ENCODE measurements at places on chromosomes 11 and 22.

DNA sequence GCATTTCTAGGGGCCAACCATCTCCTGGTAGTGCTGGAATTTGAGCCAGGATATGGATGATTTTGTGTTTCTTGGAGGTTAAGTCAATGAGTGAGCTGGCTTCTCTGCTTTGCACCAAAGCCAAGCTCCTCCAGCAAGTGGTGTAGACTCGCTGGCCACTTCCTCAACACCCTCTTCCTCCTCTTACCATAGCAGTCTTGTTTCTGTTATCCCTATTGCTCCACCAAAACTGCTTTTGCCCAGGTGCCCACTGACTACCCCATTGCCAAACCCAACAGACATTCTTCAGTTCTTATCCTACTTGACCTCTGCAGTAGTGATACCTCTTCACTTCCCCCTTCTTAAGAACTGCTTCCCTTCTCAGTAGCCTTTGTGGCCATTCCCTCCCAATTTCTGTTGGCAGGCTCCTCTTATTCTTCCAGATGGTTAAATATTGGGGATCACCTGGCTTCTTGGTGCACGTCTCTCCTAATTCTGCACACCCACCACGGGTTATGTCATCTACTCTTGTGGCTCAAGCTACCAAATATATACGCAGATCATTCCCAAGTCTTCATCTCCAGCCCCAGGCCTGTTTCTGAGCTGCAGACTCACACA is 7.0 kb upstream of the PRG2 start:
- DNase-seq, result no peak

- DNase-seq, result no peak
Observed at GRCh38 chr22:29861672-29862297, 21.2 kb upstream of the MTMR3 start.

DNA sequence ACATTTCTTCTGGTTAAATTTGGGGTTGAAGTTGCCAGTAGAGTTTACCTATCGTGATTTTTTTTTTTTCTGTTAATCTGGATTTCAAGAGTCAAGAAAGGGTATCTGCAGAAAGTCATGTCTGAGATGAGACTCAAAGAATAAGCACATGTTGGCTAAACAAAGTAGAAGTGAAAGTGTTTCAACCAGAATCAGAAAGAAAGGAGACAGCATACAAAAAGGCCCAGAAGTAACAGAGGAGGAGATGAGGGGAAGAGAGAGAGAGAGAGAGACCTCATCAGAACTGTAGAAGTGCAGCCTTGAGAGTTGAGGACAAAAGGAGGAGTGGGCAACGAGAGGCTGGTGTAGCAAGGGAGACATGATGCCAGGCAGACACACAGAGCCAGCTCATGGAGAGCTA is 54.9 kb downstream of the SVIP start:
- DNase-seq, result no peak

DNA sequence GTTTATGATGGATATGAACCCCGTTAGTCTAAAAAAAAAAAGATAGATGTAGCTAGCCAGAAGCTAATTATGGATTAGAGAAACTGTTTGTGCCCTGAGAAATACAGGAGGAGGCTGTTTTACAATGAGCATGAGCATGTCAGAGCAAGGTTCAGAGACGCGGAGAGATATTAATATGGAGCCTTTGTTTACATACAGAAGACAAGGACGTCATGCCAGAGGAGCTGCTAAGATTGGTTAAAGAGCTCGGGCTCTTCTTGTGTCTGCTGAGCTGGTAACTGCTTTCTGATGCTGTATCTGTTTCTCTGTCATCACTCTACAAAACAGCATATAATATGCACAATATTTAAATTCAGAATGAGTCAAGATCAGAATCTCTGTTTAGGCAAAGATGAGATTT is 24.9 kb upstream of the CCDC89 start:
- no peak for DNase-seq

DNA sequence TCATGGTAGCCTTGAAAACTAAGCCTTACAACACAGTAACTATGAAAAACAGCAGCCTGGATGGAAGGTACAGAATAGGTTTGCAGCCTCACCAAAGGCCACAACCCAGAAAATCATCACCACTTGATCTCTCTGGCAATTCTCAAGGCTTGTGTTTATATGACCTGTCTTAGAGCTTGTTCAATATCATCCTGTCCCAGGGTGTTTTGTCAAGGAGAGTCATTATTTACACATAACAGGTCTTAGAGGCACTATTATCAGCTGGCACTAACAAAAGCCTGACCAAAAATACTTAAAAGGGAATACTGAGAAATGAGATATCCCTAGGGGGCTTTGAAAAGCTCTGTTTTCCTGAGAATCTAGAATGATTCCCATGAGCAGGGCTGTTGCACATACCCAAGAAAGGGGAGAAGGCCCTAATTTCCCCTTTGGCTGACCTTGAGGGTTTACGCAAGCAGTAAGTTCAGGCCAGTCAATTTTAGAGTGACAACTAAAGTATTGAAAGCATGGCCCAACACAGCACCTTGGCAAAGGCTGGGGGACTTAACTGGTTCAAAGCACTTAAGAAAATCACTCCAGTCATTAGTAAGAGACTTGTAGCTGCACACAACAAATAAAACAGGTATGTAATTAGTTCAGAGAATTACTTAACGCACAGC is 7.9 kb downstream of the SC5D start:
- no peak for DNase-seq

DNA sequence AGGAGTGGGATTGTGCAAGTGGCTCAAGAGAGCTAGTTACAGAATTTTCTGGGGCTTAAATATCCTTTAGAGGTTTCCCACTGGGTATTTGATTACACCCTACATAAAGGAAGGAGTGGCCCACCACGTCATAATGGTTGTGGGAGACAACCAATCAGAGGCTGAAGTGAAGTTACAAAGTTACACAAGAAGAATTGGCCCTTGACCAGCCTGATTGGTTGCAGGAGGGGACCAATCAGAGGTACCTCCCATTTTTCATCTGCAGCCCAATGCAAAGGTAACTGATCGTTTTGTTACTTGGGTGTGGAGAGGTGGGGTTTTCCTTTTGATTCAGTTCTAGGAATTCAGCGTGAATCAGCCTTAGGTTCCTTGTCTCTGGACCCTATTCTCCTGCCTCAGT is 430.5 kb upstream of the FAT3 start:
- no peak for DNase-seq

DNA sequence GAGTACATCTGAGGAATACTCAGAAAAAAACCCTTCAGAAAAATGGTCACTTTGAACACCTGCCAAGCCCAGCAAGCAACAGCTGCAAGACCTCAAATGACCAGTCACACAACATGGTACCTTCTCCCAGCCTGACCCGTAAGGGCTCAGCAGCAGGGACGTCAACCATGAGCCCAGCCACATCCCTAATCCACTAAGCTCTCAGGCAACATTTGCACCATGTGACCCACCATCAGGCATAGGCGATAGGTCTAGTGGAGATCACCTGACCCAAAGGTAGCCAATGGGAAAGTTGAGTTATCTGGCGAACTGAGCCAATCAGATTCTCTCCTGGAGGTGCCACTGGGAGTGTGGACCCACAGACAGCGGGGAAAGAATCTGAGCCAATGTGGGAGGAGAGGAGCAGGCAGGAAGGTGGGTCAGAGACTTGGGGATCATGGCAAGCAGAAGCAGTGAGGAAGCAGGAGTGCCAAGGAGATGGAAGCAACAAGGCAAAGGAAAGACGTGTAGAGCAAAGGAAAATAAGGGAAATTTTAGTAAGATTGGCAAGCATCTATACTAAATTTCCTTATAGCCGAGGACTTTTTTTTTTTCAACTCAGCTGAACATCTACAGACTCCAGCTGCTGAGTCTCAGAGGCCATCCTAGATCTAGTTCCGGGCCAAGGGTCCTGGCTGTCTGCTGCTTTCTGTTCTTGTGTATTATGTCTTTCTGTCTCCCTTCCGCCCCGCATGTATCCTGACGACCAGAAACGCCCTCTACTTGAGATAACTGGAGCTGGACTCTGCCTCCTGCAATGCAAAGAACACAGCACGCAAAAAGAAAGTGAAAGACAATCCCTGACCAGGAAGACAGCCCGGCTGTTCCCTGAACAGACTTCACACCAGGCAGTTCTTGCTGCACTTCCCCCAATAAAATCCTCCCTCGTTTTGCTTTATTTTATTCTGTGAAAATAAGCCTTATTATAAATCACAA is 11.0 kb upstream of the PLAAT2 start:
- DNase-seq, result no peak

GRCh38 chr11:113034576-113034975 is 73.4 kb downstream of the NCAM1 start:
- no peak for DNase-seq

DNA sequence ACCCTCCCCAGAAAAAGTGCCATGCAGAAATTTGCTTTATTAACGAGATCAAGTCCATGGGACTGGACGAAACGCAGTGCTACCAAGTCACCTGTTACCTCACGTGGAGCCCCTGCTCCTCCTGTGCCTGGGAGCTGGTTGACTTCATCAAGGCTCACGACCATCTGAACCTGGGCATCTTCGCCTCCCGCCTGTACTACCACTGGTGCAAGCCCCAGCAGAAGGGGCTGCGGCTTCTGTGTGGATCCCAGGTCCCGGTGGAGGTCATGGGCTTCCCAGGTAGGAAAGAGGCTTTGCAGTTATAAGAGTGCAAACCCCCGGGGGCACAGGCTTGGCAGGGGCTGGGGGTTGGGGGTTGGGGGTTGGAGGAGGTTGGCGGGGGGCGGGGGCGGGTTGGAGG is 4.2 kb downstream of the APOBEC3H start:
- no peak for DNase-seq

- DNase-seq, result no peak
Observed at GRCh38 chr11:35605706-35606105, 12.6 kb upstream of the FJX1 start.

- DNase-seq, result no peak
Observed at GRCh38 chr11:44188643-44189042, 93.2 kb downstream of the EXT2 start.

DNA sequence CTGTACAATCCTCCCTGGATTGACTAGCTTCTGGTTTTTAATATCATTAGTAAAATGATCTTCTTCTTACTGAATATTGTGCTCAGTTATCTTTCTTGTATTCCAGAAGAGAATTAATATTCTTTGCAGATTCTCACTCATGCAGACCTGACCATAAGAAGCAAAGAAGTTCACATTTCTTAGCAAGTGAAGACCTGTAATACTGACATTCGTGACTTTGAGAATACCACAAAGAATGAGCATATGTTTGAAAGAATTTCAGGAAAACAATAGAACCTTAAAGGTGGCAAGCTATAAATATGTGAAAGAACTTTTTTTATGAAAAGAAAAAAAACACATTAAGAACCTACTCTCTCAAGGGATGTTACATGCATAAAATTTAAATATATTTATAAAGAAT is 371.6 kb downstream of the JRKL start:
- no peak for DNase-seq

DNA sequence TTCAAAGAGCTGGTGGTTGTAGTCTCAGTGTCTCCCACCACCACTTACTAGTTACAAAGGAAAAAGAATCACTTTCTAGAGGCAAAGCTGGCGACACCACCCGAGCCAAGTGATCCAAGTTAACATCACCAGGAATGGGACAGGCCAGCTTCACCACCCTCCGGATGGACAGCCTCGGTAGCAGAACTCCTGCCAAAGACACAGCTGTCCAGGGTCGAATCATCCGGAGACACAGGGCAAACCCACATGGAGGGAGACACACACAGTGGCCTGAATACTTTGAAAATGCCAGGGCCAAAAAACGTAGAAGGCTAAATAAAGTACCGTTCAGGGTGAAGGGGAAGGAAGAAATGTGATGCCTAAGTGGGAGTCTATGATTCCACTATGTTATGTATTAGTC is 33.1 kb downstream of the KCNQ1 start:
- no peak for DNase-seq

DNA sequence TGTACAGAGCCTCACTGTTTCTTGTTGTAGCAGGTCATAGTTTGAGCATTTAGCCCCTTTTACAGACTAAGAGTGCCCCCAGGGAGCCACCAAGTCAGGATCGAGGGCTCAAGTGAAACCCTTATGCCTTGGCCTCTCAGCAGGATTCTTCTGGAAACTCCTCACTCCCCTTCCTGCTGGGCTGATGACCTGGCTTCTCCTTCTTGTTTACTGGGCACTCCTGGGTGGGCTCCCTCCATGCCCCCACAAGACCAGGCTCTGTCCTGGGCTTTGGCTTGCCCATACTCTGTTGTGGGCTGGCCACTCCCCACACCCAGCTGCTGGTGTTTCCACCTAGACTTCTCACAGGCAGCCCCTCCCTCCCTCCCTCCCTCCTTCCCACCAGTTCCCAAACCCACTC is 69.6 kb downstream of the MED15 start:
- DNase-seq, result no peak

- no peak for DNase-seq
Observed at GRCh38 chr11:128509621-128510389, 77.6 kb downstream of the ETS1 start.

DNA sequence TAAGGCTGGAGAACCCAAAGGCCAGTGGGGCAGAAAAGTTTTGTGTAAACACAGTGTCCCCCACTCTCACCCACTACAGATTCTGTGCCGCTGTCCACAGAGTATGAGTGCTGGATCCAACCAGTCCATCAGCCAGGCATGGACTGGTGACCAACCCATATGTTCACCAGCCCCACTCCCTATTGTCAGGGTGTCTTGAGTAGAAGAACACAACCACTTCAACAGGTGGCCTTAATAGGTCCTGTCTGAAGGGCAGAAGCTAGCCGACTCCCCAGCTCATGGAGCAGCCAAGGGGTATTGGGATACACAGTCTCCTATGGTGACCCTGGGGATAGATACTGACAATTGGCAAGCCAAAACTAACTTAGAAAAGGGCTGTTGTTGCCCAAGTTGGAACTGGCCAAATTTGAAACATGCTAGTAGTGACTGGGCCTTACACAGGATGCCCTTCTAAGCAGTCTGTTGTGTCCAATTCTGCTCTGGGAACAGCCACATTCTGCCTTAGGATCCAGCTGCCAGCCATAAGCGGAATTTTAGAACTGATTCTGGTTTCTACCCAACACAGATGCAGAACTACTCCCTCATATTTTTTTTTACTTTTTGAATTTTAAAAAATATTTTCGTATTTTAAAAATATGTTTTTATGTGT is 19.8 kb upstream of the PGM2L1 start:
- no peak for DNase-seq

- no peak for DNase-seq
Observed at GRCh38 chr11:10038521-10039302, 255.3 kb downstream of the SBF2 start.

All from stimulated activated CD8-positive, alpha-beta memory T cell treated with anti-CD3 and anti-CD28 coated beads, Interleukin-4, amount 100 ng/mL, for 1 hour (primary cell).